ENCODE measurements at places on chromosomes 1 and 21.

DNA sequence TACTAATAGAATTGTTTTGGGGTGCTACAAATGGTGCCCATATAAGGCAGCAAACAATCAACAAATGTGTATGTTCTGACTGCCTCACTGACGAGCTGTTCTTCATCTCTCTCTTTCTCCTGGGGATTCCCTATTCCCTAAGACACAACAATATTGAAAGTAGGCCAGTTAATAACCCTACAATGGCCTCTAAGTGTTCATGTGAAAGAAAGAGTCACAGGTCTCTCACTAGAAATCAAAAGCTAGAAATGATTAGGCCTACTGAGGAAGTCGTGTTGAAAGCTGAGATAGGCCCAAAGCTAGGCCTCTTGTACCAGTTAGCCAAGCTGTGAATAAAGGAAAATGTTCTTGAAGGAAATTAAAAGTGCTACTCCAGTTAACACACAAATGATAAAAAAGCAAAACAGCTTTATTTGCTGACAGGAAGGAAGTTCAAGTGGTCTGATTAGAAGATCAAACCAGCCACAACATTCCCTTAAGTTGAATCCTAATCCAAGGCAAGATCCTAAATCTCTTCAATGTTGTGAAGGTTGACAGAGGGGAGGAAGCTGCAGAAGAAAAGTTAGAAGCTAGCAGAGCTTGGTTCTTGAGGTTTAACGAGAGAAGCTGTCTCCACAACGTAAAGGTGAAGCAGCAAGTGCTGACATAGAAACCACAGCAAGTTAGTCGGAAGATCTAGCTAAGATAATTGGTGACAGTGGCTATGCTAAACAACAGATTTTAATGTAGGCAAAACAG, 26.3 kb downstream of the ATP2B4 start:
- H3K27ac ChIP-seq, result peak overlapping the region; percentile 28
- H3K4me3 ChIP-seq, result no peak overlapping the region
- H3K27me3 ChIP-seq, result no peaks in the 10 kb centered on the region
- no peaks in the 10 kb centered on the region for H3K36me3 ChIP-seq
- DNase-seq, result no peak

DNA sequence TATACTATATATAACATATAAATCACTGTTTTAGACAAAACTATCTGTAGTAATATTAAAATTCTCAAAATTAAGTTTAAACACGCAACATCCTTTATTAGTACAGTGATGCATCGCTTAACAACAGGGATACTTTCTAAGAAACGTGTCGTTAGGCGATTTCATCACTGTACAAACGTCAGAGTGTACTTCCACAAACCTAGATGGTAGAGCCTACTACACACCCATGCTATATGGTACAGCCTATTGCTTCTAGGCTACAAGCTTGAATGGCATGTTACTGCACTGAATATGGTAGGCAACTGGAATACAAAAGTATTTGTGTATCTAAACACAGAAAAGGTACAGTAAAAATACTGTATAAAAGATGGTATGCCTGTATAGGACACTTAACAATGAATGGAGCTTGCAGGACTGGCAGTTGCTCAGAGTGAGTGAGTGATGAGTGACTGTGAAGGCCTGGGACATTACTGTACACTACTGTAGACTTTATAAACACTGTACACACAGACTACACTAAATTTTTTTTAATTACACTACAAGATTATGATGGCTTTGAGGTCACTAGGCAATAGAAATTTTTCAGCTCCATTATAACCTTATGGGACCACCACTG, 10.5 kb downstream of the FOXJ3 start:
- H3K4me1 ChIP-seq, result peaks cover 52% of the 10 kb centered on the region
- H3K27me3 ChIP-seq, result no peaks in the 10 kb centered on the region
- H3K36me3 ChIP-seq, result no peaks in the 10 kb centered on the region

- peaks cover 57% of the 10 kb centered on the region for H3K4me1 ChIP-seq
- no peak overlapping the region for H3K27ac ChIP-seq
- no peak for DNase-seq
- H3K4me3 ChIP-seq, result no peak overlapping the region
Observed at GRCh38 chr1:223737342-223737741, 25.0 kb downstream of the CAPN2 start.

DNA sequence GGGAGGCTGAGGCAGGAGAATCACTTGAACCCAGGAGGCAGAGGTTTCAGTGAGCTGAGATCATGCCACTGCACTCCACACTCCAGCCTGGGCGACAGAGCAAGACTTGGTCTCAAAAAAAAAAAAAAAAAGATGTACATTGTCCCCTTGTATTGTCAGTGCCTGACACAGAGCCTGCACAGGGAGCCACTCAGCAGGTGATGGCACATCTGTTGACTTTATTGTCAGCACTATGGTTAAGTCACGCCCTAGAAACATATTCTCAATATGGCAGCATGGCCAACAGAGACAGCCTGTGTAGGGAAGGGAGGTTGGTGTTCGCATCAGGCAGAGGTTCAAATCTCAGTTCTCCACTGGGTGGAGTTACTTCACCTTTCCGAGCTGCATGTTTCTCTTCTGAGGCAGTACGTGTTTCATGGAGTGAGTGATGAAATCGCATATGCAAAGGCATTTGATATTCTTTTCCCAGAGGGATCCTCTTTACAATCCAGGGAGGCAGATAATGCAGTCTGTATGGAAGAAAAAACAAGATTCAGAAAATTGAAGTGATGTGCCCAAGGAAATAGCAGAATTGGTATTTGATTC, 20.6 kb downstream of the LAMC2 start:
- no peak for DNase-seq
- peaks cover 13% of the 10 kb centered on the region for H3K4me1 ChIP-seq
- H3K36me3 ChIP-seq, result no peaks in the 10 kb centered on the region
- no peak overlapping the region for H3K27ac ChIP-seq
- H3K27me3 ChIP-seq, result no peaks in the 10 kb centered on the region

DNA sequence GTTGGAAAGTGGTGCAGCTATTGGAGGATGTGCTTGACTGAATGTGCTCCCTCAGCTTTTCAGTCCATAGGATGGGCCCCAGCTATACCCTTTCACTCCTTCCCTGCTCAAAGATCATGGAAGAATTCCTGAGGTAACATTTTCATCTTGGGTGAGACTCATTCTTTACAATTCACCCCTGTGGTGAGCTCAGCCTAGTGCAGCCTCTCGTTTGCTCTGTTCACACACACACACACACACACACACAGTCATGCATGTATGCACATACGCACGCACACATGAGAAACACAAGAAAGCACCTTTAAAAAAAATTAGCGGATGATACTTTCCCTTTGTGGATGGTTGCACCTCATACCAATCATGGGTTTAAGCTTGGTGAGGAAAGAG, 25.8 kb downstream of the CCN1 start:
- no peak for DNase-seq
- peaks cover under 1% of the 10 kb centered on the region for H3K4me1 ChIP-seq
- no peak overlapping the region for H3K4me3 ChIP-seq

DNA sequence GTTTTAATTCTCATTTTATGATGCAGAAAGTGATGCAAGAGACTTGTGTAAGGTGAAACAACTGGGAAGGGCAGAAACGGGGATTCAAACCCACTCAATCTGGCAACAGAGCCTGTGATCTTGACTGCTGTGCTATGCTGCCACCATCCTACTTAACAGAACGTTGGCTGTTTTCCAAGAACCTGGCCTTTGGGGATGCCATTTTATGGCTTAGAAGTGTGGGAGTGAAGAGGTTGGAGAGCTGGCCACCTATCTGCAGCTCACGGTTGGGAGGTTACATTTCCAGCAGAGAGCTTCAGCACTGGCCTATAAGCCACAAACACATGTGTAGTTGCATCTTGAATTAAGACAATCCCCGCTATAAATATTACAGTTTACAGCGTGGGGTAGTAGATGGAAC, 235.3 kb downstream of the PRDM2 start:
- no peaks in the 10 kb centered on the region for H3K27me3 ChIP-seq
- no peaks in the 10 kb centered on the region for H3K36me3 ChIP-seq
- no peak overlapping the region for H3K27ac ChIP-seq
- no peak overlapping the region for H3K4me3 ChIP-seq
- DNase-seq, result no peak
- H3K4me1 ChIP-seq, result no peaks in the 10 kb centered on the region

DNA sequence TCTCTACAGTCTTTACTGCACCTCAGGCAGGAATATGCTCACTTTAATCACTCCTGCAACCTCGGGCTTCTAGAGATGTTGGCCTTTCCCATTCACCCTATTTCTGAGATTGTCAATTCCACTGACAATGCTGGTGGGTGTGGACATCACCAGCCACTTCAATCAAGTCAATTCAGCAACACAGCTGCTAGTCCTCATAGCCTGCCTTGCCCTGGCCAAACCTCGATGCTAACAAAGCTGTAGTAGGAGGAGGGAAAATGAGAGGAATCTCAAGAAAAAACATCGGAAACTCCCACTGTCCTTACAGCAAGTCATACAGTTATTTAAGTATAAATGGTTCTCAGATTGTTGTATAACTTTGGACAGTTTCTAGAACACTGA, 155.0 kb downstream of the KCNH1 start:
- H3K36me3 ChIP-seq, result no peaks in the 10 kb centered on the region
- no peak for DNase-seq
- H3K4me3 ChIP-seq, result no peak overlapping the region
- H3K27ac ChIP-seq, result no peak overlapping the region
- no peaks in the 10 kb centered on the region for H3K4me1 ChIP-seq

DNA sequence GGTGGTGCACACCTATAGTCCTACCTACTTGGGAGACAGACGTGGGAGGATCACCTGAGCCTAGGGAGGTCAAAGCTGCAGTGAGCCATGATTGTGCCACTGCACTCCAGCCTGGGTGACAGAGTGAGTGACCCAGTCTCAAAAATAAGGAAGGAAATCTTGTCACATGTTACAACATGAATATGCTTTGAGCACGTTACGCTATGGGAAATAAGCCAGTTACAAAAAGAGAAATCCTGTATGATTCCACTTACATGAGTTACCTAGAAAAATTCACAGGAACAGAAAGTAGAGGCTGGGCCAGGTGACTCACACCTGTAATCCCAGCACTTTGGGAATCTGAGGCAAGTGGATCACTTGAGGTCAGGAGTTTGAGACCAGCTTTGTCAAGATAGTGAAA, 6.7 kb upstream of the PADI6 start:
- no peaks in the 10 kb centered on the region for H3K4me1 ChIP-seq
- DNase-seq, result no peak
- no peak overlapping the region for H3K4me3 ChIP-seq
- H3K36me3 ChIP-seq, result no peaks in the 10 kb centered on the region
- no peak overlapping the region for H3K27ac ChIP-seq
- peaks cover 17% of the 10 kb centered on the region for H3K27me3 ChIP-seq

GRCh38 chr1:24695202-24695974, 49.9 kb upstream of the CLIC4 start:
- no peak overlapping the region for H3K4me3 ChIP-seq
- H3K27ac ChIP-seq, result no peak overlapping the region
- DNase-seq, result no peak
- peaks cover 15% of the 10 kb centered on the region for H3K4me1 ChIP-seq

- peaks cover 3% of the 10 kb centered on the region for H3K4me1 ChIP-seq
- peaks cover 37% of the 10 kb centered on the region for H3K36me3 ChIP-seq
- peak; percentile 43 for DNase-seq
- H3K27ac ChIP-seq, result no peak overlapping the region
Observed at GRCh38 chr21:42557420-42557819, 43.8 kb downstream of the SLC37A1 start.

DNA sequence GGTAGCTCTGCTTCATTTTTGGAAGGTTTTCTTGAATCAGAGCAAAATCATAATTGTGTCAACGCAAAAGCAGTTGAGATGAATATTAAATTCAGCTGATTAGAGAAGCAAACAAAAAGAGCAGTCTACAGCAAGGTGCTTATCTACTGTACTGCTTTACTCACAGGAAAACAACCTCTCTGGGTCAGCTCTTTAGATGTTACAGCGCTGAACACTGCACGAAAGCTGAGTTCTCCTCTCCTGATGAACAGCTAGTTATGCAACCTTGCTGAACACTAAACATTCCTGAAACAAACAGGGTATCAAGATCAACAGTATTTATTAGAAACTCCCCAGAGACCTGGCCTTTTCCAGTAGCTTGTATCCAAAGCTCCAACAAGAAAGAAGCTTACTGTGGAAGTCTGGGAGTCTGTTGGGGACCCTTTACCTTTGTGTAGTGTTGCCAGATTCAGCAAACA, 41.3 kb downstream of the TBCE start:
- no peaks in the 10 kb centered on the region for H3K27me3 ChIP-seq
- no peaks in the 10 kb centered on the region for H3K36me3 ChIP-seq
- no peak overlapping the region for H3K4me3 ChIP-seq

DNA sequence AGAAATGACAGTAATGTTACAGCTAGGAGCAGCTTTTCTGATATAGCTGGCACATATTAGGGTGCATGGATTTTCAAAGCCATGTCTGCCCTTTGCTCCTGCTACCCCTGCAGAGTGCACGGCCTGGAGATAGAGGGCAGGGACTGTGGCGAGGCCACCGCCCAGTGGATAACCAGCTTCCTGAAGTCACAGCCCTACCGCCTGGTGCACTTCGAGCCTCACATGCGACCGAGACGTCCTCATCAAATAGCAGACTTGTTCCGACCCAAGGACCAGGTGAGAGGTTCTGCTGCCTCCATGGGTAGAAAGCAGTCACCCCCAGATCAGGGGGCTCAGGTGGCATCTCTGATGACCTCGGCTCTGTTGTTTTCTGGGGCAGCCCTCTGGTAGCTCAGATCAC, 9.8 kb downstream of the MTARC1 start:
- no peak for DNase-seq
- no peak overlapping the region for H3K27ac ChIP-seq
- no peaks in the 10 kb centered on the region for H3K36me3 ChIP-seq

GRCh38 chr1:110011527-110012041, 22.8 kb upstream of the STRIP1 start:
- no peak overlapping the region for H3K4me3 ChIP-seq
- H3K27me3 ChIP-seq, result no peaks in the 10 kb centered on the region
- H3K36me3 ChIP-seq, result peaks cover 72% of the 10 kb centered on the region
- peaks cover 2% of the 10 kb centered on the region for H3K4me1 ChIP-seq

DNA sequence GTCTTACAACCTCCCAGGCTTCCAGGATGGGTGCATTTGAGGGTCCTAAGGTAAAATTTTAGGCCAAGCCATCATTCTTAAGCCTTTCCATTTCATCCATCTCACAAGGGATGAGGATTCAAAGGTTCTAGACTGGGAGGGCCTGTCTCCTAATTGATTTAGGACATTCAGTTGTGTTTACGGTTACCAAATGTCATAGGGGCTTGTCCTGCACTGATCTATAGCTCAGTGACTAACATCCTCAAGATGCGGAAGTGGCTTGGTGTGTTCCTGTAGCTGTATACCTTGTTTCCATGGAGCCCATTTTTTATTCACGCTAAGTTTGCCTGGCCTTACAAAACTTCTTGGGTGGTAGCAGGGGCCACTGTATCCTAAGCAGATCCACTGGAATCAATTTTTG, 52.8 kb downstream of the DUSP10 start:
- no peak overlapping the region for H3K4me3 ChIP-seq
- no peaks in the 10 kb centered on the region for H3K4me1 ChIP-seq
- DNase-seq, result no peak
- H3K27ac ChIP-seq, result no peak overlapping the region

DNA sequence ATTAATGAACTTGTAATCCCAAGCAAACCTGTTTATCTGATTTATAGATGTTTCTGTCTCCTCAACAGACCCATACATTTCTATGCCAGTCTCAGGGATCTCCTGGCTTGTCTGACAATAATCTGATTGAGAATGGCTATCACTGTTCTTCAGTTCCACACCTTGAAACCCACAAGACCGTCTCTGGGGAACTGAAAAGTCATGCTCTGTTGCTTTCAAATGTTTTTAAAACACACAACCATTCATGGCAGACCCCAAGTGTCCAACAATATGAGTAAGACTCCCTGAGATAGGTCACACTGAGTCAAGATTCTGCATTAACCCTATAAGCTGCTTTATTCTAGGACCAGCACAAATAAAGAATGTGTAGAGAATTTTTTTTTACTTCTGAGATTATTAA, 611.2 kb upstream of the PLXNA2 start:
- H3K4me3 ChIP-seq, result no peak overlapping the region
- H3K27ac ChIP-seq, result no peak overlapping the region
- no peak for DNase-seq
- no peaks in the 10 kb centered on the region for H3K36me3 ChIP-seq
